ENCODE measurements at places on chromosomes 1 and 21.
A peak's percentile ranks its signal among the peaks of the same experiment; 100 is the strongest.

DNA sequence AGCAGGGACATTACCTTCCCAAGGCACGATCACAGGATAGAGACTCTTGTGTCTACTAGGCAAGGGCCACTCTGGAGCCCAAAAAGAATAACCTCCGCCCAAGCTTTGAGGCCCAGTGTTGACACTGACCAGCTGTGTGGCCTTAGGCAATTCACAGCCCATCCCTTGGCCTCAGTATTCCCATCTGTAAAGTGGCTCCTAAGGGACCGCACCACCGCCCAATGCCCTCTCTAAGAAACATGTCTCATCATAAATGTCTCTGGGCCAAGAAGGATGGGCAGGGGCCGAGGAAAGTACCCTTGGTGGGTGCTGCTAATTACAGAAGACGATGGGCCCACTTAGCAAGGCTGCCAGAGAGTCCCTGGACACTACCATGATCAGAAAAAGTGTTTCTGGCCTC, 628 bp downstream of the ARHGEF19 start:
- DNase-seq = no peak

DNA sequence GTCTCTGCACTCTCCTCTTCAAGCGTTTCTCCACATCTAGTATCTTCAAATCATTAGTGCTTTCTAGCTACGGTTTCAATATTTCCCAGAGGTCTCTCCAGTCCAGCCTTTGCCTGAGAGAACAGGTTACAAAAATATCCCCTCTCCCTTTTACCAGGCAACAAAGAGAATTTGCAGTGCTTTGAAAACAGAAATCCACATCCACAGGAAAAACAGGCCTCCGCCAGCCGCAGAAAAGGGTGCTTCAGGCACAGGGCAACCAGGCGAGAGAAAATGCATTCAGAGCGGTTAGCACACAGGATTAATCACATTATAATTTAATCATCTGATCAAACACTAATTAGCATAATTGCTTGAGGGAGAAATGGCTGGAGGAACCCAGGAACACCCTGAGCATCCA, 13.8 kb downstream of the DSCAM start:
- DNase-seq = no peak

GRCh38 chr1:113949007-113949406, 19.9 kb downstream of the HIPK1 start:
- DNase-seq = peak; percentile 42

GRCh38 chr1:195332102-195332501, 1276.1 kb downstream of the KCNT2 start:
- no peak for DNase-seq

DNA sequence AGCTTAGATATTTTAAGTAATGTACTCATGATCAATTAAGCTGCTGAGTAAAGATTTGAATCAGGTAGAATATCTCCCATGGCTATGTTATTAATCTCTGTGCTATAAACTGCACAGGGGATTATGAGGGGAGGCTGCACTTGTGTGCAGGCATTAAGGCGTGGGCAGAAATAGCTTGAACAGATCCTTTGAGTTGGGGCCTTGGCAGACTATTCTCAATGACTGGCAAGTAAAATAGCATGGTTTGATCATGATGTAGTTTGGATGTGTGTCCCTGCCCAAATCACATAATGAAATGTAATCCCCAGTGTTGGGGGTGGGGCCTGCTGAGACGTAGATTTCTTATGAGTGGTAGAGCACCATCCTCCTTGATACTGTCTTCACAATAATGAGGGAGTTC, 220.3 kb downstream of the PLPP3 start:
- no peak for DNase-seq

- no peak for DNase-seq
Observed at GRCh38 chr1:234887016-234887900, 241.4 kb downstream of the TOMM20 start.

GRCh38 chr1:1883092-1883873, 7.6 kb downstream of the GNB1 start:
- DNase-seq = no peak

GRCh38 chr1:67130673-67131072, 4.1 kb downstream of the C1orf141 start:
- no peak for DNase-seq

- peak; percentile 59 for DNase-seq
Observed at GRCh38 chr1:2554621-2555387, 1.4 kb upstream of the TNFRSF14 start.

DNA sequence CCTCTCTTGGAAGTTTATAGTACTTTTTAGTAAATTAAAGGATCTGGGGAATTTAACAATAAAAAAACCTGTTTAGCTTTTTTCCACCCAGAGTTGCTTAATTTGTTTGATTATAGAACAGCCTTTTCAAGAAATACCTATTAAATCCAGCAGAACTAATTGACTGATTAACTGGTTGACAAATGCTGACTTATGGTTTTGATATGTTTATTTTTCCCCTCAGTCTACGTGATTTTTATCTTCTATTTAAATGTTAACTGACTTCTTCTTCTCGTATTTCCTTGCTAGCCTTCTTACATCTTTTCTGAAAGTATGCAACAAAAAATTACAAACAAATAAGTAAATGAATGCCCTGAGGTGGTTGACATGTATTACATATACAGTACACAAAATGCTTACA, 302.9 kb upstream of the SPAG17 start:
- DNase-seq = no peak

DNA sequence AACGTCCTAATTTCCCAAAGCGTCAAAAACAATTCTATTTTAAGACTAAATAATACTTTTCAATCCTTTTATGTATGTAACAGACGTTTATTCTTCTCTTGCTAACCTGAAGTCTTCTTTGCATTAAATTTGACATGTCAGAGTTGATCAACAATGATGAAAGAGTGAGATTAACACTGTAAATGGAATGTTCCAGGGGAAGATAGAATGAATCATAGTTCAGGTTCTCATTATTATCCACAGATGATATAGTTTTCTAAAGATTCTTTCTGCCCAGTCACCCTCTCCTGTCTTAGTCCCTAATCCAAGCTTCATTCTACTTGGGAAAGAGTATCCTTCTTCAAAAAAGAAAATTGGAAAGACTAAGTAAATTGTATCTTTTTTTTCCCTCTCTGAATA, 38.9 kb downstream of the SDCCAG8 start:
- DNase-seq = no peak

DNA sequence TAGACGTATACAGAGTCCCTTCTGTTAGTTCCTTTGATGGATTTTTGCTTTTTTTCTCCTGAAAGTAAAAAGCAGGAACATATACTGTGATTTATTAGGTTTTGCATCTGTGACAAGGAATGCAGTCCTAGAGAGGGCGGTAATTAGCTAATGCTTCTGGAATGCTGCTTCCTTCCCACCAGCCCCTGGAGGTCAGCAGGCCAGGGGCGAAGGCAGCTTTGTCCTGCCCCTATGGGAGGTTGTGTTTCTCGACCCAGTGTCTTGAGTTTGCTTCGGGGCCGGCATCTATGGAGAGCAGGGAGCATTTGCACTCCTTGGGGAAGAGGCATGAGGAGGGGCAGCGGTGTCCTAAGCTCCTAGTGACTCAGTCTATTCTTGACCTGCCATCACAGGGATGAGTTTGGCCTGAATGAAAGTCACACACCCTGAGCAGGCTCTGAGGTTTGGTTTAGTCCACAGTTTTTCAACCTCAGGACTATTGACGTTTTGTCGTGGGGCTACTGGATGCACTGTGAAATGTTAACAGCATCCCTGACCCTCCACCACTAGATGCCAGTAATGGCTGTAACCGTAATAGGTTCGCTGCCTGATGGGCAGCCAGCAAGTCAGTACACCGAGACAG, 85.0 kb upstream of the KCNJ15 start:
- DNase-seq = no peak

- DNase-seq = no peak
Observed at GRCh38 chr1:180908074-180908765, 4.5 kb upstream of the KIAA1614 start.

Measured in CD4-positive, alpha-beta T cell treated with Interleukin-21 for 1 hour (primary cell).